Iris pigment epithelial cell (primary cell): ENCODE measurements at places on chromosomes 13 and 19.

DNA sequence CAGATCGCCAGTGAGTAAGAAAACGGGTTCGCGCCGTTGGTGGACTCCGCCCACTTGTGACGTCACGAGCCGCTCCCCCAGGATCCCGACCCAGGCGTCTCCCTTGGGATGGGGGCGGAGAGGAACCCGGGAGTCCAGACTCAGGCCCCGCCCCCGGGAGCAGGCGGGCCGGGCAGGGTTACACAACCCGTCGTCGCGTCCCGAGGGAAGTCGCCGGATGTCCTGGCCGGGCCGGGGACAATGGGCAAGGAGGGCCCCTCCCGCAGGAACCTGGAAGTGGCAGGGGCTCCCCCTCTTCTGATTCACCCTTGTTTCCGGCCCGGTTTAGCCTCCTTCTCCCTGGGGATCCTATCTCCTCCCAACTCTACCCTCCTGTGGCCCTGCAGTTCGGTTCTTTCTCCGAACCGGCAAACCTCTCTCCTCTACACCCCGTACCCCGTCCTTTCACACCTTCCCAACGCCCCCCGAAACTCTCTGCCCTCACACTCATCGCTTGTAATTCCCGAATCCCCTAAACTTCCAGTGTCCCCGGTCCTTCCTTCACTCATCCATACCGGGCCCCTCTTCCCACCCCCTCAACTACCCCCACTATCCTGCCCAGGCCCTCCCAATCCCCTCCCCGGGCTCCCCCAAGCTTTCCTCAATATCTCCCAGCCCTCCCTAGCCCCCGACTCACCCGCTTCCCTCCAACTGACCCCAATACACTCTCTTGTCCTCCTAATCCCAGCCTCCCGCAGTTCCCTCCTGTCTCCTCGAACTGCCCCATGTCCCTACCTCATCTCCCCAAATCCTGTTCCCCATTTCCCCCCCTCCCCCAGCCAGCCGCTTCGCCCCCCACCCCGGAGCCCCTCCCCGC, 20.0 kb upstream of the ERCC1 start:
- peak; percentile 71 for DNase-seq

GRCh38 chr19:2841855-2842574, 740 bp downstream of the ZNF555 start:
- DNase-seq: no peak

DNA sequence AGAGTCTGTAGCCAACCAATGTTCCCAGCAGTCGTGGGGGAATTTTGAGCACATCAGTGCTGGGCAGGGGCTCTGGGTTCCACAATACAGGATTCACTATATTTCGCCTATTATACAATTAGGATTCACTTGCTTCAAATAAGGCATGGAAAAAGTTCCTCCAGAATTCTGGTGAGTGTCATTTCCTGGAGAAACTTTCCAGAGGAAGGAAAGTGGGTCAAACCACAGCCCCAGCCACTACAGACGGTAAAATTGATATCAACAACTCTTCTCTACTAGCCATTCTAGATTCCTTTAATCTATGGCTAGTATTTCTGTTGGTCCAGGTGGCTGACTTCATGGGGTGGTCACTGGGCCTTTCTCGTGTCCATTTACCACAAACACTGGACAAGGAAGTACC, 10.5 kb downstream of the MYCBP2 start:
- DNase-seq: no peak

DNA sequence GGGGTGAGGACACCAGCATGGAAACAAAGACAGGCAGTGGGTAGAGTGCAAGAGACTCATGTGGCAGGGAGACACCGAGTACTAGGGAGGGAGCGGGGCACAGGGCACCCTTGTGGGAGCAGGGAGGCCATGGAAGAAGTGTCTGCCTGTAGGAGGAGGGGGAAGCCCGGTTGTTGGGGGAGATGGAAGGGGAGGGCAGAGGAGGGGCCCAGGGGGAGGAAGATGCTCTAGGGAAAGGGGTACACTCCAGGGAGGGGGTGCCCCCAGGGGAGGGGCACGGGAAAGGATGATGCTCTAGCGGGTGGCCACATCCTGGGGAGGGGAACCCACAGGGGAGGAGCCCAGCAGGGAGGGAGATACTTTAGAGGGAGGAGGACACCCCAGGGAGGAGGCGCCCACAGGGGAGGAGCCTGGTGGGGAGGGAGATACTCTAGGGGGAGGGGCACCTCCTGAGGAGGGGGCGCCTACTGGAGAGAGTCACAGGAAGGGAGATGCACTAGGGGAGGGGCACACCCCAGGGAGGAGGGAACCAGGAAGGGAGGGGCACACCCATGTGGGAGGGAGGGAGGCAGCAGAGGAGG, 24.9 kb downstream of the CPAMD8 start:
- DNase-seq: no peak

DNA sequence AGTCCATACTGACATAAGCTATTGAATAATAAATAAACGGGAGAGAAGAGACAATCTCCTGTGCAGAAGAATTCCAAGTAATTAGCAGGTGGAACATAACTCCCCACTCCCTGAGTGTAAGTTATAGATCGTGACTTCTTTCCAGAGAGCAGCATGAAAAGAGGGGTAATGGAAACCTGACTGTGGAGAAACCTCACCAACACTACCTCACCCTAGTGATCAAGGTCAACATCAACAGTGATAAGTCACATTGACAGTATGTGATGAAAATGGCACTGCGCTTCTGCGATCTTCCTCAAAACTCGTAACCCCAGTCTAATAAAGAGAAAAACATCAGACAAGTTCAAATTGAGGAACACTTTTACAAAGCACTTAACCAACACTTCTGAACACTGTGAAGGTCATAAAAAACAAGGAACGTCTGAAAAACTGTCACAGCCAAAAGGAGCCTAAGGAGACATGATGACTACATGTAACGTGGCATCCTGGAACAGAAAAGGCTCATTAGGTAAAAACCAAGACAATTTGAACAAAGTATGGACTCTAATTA, 19.8 kb downstream of the CAB39L start:
- DNase-seq: no peak

- no peak for DNase-seq
Observed at GRCh38 chr19:54660964-54661363, 1.8 kb upstream of the LILRB4 start.

DNA sequence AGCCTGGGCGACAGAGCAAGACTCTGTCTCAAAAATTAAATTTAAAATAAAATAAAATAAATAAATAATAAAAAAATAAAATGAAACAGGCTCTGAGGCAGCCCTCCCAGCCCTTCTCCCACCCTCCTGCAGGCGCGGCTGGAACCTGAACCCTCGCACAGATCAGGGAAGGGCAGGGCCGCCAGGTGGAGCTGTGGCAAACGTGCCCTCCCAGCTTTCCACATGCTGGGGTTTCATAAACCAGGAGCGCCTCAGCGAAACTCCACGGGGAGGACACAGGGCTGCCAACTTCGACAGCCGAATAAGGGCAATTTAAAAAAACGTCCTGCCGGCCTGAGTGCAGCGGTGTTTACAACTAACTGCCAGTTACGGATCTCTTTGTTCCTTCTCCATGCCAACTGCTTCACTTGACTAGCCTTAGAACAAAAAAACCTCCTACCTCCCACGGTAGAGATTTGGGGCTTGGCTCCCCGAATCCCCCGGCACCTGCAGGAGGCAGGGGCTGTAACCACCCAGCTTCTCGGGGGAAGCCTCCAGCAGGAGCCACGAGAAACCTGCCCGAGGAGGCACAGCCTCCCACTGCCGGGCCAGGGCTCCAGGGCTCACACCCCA, 15.9 kb downstream of the ZNF787 start:
- DNase-seq: peak; percentile 44

GRCh38 chr13:39411511-39411910, 191.5 kb downstream of the LHFPL6 start:
- no peak for DNase-seq

- peak; percentile 19 for DNase-seq
Observed at GRCh38 chr19:58218899-58219298, 9.8 kb upstream of the ZNF544 start.

DNA sequence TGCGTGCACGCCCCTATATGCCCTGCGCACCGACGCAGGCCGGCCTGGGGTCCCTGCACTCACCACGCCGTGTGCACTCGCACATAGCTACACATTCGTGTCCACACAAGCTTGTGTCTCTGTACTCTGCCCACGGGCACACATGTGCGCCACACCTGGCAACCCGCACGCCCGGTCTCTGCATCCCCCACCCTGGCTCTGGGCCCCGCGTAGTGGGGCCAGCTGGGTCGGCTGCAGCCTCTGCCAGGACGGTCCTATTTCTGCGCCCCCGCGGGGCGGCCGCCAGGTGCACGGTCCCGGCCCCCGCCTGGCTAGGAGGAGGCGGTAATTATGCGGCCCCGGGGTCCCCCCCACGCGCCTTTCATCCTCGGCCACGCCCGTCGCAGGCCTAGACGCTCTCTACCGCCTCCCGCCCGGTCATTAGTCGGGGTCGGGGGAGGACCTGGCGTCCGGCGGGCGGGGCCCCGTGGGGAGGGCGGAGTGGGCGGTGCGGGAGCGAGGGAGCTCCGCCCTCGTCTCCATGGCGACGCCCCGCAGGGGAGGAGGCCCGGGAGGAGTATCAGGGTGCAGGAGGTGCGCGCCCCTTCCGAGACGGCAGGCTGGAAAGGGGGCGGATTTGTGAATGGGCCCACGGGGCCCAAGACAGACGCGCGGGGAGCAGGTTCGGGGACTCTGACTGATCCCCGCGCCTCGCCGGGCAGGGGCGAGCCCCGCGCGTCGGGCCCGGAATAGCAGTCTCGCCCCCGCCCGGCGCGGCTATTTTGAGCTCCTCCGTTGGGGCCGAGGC, 2.8 kb upstream of the CIRBP start:
- peak; percentile 83 for DNase-seq

GRCh38 chr13:97423300-97424045, 10.5 kb upstream of the RAP2A start:
- no peak for DNase-seq

DNA sequence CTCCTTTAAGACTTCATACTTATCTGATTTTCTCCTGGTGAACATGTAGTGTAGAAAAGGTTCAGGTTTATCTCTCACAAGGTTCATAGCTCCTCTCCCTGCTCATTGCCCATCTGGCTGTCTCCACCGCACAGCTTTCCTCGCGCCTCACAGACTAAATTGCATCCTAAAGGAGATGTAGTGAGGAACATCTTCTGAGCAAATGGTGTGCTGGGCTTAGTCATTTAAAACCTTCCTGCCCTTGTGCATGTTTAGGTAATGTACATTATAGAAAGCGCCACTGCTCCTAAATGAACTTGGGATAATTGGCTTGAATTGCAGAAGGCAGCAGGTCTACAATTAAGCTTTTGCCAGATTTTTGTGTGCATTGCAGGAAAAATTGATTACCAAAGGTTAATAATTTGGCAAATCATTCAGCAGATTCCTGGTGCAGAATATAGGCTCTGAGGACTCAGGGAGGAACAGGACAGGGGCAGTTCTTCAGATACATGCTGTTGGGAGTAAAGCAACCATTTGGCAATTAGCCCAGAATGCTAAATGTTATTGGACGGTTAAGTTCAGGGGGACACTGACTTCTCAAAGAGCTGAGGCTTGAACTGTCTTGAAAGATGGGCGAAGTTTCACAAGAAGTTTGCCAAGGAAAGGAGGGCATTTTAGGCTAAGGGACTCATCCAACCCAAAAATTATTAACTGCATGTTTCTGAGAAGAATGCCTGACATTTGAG, 108.4 kb upstream of the CLDN10 start:
- no peak for DNase-seq

- DNase-seq: no peak
Observed at GRCh38 chr19:35090160-35090505, 25.5 kb upstream of the FXYD3 start.

DNA sequence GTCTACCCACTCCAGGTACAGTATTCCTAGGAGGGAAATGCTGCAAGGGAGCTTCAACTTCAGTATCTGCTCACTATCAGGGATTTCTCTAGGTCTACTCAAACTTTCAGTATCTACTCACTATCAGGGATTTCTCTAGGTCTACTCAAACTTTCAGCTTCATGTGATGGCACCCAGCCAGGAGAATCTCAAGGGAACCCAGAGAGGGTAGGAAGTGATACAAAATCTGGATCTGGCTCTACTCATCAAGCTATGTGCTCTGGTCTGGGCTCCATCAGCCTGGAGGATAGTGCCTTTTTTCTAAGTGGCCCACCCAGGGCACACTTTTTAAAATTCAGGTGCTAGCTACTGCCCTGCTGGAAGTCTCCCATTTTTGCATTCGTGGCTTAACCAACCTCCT, 52.3 kb upstream of the FNDC3A start:
- DNase-seq: no peak

DNA sequence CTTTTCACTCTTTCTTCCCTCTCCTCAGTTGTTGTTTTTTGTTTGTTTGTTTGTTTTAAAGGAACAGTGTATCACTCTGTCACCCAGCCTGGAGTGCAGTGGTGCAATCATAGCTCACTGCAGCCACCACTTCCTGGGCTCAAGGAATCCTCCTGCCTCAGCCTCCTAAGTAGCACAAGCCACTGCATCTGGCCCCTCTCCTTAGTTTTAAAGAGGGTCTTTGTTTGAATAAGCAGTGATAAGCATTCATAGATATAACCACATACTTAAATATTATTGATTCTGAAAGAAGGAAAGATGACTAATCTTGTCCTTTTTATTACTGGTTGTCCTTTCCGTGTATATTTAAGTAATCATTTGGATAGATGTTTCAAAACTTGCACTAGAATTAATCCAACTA, 26.7 kb downstream of the ERCC5 start:
- DNase-seq: no peak

GRCh38 chr13:74148352-74148751, 14.1 kb upstream of the KLF12 start:
- DNase-seq: no peak

DNA sequence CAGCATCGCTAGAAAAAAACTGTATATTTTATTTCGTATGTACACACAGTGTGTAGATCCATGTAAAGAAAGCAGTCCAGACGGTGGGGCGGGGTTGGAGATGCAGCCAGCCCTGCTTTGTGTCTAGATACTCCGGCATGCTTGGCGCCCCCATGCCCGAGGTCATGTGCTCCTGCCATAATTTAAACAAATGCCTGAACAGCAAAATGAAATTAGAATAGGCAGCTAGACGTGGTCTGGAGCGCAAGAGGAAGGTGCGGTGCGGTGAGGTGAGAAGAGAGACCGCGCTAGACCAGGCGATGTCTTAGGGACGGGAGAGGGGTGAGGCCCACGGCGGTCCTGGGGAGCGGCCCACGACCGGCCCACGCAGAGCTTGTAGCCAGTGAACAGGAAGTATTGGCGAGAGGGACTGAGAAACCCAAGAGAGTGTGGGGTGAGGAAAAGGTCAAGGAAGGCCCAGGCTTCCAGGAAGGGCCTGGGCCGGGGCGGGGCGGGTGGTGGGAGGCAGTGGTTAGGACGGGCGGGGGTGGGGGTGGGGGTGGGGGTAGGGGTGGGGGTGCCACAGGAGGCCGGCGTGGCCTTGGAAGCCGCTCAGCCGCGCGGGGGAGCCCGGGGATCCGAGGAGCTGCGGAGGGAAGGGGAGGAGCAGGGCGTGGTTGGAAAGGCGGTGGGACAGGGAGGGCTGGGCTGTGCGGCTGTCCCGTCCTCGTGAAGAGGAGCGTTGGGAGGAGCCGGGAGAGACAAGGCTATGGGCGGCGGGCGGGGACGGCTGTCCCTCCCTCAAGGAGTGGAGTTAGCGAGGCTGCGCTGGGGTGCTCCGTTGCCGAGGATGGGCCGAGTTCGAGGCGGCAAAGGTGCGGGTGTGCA, 254.7 kb upstream of the SGCG start:
- DNase-seq: peak; percentile 24

GRCh38 chr19:750640-751423, at the start of gene MISP:
Gene MISP, plus strand, starts transcription at chr19:751112. Its CDS starts 5,835 bp downstream, at chr19:756947.
- DNase-seq: no peak

- DNase-seq: no peak
Observed at GRCh38 chr19:10555610-10555973, 10.2 kb downstream of the KRI1 start.

GRCh38 chr13:41827507-41828213, 133.2 kb downstream of the VWA8 start:
- peak; percentile 97 for DNase-seq

- no peak for DNase-seq
Observed at GRCh38 chr13:48146636-48147035, 51.7 kb upstream of the MED4 start.
